NCI-H1105 (cell line): ENCODE measurements at places on chromosomes 7 and 10.

DNA sequence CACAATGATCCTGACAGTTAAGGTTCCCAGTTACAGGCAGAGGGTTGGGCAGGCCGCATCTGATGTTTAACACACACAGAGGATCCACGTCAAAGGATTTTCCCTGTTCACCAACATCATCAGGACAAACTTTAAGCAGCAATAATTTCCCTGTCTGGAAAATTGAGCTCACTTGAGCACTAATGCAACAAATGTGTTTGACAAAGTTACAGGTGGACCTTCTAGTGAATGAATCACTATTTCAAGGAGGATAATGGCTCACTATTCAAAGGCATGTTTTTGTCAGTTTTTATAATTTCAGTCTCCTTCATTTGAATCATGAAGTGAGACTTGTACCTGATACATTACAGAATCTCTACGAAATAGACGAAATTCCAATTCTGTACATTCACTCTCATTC is 127.3 kb downstream of the DIP2C start:
- no peak for DNase-seq

DNA sequence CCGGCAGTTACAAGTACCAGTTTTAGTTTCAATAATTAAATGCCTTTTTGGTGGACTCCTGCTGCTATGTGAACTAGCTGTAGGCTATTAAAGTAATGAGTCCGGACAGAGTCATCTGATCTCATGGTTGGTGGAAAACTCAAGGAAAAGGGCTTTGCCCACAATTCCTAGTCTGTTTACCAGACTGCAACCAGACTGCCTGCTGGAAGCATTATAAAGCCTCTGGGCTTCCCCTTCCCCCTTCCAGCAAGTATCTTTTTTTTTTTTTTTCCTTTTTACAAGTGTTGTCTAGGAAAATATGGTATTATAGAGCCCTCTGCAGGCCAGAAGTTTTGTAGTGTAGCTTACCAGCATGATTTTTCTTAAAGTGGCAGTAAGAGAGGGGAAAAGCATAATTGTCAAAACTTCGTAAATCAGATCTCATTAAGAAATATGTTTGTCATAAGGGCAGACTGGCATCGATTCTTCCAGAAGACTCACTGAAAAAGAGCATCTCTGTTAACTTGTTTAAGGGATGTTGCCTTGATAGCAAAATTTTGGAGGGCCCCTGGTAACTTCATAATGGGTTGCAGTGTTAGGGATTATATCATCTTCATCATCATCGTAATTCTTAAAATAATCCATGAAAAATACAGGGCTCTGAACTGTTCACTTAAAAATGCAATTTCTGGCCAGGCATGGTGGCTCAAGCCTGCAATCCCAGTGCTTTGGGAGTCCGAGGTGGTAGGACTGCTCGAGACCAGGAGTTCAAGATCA is 181.3 kb downstream of the TAX1BP1 start:
- peak; percentile 76 for DNase-seq

- no peak for DNase-seq
Measured at GRCh38 chr7:43735802-43736603, 6.7 kb upstream of the COA1 start.

- no peak for DNase-seq
Measured at GRCh38 chr7:90850471-90850870, 254.3 kb downstream of the CDK14 start.

DNA sequence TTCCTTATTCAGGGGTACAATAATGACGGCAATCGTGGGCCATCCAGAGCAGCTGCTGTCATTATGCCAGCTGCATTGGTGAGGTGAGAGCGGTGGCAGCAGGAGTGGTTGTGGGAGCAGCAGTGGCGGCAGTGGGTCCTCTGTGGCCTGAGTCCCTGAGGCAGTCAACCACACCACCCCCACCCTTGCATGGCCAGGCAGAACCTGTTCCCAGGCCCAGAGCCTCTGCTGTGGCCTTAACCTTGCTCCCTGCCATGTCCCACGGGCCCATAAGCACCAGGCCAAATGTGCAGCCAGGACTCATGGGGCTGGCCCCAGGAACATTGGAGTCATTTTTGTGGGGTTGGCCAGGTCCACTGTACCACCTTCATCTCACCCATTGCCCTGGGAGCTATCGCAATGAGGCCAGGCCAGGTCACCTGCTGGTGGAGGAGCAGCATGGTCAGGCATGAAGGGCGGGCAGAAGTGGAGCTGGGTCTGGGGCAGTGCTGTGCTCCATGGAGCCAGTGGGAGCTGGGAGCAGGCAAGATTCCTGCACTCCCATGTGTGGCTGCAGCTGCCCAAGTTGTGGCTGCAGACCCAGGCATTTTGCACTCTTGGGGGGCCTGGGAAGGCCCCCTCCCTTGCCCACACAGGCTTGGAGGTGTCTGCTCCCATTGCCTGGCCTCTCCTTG is 213.5 kb downstream of the GPR158 start:
- no peak for DNase-seq

DNA sequence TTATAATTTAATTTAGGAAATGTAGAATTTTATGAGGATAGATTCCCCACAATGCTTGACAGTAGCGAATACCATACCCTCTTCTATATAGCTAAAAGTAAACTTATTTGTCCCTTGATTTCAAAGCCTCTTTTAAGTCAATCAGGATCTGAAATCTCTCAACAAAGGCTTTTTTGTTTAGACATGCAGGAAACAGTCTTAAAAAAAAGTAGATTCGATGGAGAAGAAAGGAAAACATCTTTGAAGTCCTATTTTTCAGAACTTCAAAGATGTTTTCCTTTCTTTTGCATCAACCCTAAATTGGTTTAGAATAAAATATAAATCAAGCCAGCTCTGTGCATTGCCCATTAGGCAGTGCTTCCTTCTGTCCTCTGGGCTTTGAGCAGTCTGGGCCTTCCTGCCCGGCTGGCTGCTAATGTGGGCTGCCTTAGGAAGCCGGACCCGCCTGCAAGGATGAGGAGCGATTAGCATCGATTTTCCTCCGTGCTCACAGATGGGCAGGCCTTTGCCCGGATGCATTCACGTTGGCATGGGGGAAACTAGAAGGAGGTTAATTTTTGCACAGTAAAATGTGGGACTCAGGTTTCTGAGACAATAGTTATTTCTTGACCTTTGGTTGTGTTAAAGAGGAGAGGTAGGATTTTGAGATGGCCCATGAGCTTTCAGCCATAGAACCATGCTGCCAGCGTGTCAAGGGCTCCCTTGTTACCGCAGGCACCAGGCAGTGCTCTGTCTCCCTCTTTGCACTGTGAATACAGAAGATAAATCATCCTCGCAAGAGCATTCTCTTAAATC is 15.5 kb downstream of the MSRB2 start:
- no peak for DNase-seq

DNA sequence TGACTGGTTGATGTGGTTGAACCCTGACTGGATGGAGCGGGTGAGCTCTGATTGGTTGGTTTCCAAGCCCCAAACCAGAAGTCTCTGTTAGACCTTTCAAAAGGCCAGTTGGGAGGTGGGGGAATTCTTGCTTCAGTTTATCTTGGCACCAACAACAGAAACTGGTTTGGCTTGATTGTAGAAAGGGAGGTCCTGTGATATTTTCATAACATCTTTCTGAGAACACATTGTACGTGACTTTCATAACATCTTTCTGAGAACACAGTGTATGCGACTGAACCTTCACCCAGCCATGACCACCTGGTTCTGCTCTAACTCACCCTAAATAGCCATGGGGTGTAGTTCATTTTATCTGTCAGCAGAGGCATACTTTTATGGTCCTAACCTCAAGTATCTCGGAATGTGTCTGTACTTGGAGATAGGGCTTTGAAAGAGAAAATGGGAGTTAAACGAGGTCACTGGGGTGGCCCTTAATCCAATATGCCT is 88.3 kb downstream of the GALNT17 start:
- DNase-seq, result no peak

DNA sequence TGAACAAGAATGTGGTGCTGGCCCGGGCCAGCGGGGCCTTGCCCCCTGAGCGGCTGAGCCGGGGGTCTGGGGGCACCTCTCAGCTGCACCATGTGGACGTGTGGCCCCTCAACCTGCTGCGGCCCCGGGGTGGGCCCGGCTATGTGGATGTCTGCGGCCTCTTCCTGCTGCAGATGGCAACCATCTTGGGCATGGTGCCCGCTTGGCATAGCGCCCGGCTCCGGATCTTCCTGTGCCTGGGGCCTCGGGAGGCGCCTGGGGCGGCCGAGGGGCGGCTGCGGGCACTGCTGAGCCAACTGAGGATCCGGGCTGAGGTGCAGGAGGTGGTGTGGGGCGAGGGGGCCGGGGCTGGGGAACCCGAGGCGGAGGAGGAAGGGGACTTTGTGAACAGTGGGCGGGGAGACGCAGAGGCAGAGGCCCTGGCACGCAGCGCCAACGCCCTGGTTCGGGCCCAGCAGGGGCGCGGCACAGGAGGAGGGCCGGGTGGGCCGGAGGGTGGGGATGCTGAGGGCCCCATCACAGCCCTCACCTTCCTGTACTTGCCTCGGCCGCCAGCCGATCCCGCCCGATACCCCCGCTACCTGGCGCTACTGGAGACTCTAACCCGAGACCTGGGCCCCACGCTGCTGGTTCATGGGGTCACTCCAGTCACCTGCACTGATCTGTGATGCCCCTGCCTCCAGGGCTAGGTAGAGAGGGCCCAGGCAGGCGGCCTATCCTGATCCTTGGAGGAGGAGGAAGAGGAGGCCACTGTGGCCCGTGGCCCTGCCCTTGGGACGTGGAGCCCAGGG is 1.1 kb upstream of the TRIP6 start:
- DNase-seq, result peak; percentile 77

DNA sequence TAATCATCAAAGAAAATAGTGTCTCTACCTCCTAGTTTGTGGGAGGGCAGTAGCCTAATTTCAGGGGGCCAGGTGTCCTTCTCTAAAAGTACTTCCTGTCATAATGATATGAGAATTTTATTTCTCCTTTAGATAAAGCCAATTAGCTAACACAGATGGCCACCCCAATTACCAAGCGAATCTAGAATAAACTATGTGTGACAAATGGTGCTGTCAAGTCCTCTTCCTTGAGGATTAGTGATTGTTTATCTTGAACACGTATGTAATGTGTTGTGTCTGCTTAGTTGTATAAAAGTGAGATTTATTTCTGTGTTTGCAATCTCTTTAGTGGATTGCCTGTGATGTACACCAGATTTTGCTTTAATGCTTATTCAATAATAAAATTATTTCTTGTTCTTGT is 1120.0 kb downstream of the SORCS1 start:
- no peak for DNase-seq

DNA sequence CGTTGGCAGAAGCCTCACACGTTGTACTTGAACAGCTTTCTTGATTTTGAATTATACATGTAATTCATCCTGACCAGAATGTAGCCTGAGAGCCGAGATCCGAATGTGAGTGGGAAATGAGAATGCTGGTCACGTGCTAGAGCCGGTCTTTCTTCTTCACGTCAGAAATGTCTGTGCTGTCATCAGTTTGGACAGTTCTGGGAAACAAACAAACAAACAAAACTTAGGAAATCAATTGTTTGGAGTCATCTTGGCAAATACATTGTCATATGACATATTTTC is 729.8 kb downstream of the LRMDA start:
- no peak for DNase-seq

- no peak for DNase-seq
Measured at GRCh38 chr7:30971840-30972563, 8.2 kb downstream of the GHRHR start.

DNA sequence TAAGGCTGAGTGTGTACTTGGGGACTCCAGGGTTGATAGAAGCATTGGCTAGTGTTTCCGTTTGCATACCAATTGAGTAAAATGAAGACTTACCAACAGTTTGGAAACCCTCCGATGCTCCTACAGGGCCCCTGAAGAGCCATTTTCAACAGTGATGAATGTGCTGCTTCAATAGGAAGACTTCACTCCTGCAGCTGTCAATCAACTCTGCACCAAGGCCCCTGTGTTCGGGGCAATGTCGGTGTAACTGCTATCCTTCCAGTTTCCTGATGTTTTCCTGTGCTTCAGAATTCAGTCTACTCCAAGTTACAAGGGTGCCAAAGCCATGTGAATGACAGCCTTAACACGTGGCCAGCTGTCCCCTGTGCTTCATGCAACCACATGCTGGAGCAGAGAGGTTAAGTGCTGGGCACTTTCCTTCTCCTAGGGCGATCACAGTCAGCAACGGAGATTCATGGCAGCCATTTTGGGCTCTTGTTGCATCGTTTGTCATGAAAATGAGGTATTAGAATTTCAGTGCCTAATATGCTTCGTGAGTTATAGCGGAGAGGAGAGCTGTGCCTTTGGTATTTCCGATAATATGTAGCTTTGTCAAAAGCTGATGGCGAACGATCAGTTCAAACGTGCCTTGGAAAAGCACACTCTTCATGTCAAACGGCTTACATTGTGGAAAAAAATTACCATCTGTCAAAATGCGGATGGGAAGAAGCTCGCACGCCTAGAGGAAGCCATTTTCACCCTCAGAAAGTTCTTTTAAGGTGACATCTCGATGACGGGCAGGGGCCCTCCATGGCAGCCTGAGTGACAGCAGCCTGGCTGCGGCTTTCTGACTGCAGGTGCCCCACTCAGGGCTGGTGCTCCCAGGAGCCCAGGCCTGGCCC is 287.8 kb downstream of the ACTR3B start:
- no peak for DNase-seq

DNA sequence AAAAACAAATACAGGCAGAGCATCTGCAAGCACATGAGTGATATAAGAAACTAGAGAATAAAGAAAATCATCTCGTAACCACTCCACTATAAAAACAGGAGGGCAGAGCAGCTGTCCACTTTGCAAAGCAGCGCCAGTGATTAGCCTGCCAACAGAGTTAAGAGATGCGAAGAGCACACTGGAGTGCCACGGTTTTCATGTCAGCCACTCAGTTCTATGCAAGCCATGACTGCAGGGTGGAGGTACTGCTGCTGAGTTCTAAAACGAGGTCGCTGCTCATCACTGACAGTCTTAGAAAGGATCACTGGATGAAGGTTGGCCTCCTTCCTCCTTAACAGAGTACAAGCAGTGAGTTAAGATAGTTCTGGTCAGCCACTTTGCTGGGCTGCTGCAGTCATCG is 58.5 kb downstream of the FGFR2 start:
- no peak for DNase-seq

- no peak for DNase-seq
Measured at GRCh38 chr7:75987805-75988567, 6.4 kb downstream of the TMEM120A start.

DNA sequence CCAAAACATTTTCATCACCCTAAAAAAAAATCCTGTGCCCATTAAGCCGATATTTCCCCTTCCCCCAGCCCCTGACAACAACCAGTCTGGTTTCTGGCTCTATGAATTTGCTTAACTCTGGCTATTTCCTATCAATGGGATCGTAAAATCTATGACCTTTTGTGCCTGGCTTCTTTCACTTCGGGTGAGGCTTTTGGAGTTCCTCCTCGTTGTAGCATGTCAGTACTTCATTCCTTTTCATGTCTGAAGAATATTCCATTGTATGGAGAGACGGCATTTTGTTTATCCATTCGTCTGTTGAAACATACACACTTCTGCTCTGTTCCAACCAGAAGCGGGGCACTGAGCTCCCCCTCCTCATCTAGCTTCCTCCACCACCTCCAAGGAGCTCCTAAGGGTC is 29.5 kb downstream of the TACC2 start:
- DNase-seq, result no peak

- DNase-seq, result no peak
Measured at GRCh38 chr10:125159932-125160855, at the start of gene CTBP2. Gene CTBP2 (minus strand): TSS chr10:125160563.

DNA sequence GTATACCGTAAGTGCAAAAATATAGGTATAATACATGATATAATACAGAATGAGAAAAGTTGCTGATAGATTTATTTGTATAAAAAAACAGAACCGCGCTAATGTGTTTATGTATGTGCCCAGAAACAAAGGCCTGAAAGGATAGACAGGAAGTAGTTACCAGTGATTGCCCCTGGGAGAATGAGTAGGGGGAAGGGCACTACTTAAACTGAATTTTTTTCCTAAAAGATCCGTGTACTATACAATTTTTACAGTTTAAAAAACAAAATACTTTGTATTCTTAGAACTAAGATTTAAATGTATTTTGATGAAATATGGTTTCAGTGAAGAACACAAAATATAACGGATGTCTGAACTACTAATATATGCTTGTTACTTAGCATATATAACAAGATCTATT is 2.9 kb downstream of the IPMK start:
- DNase-seq, result no peak
